Stimulated activated CD4-positive, alpha-beta T cell treated with anti-CD3 and anti-CD28 coated beads, TNF-alpha, amount 100 ng/mL, for 1 hour (primary cell): ENCODE measurements at places on chromosomes 5 and 9.
A peak's percentile ranks its signal among the peaks of the same experiment; 100 is the strongest.

DNA sequence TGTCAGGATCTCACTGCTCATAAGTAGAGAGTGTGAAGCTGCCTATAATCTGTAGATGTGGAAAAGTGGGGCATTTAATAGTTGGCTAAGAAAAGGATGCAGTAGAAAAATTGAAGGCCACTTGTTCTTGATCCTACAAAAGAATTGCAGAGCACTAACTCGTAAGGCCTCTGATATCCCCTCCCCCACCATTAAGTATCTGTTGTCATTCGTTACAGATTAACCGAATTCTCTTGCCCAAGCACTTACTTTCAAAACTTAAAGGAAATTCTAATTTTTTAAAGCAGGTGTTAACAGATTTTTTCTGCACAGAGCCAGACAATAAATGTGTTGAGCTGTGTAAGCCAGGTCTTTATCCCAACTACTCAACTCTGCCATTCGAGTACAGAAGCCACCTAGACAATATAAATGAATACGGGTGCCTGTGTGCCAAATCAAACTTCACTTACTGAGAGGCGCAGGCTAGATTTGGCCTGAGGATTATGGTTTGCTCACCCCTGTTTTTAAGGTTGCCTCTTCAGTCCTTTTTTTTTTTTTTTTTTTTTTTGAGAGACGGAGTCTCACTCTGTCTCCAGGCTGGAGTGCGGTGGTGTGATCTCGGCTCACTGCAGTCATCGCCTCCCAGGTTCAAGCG is 234.8 kb downstream of the RFK start:
- no peak for DNase-seq

- peak; percentile 14 for DNase-seq
These were observed 34.6 kb downstream of the SPARC start for GRCh38 chr5:151651997-151652645.

GRCh38 chr9:99134893-99135341 is 30.0 kb downstream of the TGFBR1 start:
- no peak for DNase-seq

- no peak for DNase-seq
These were observed 35.3 kb upstream of the PLPP1 start for GRCh38 chr5:55570026-55570425.

- DNase-seq, result no peak
These were observed 43.7 kb downstream of the FBXO38 start for GRCh38 chr5:148427370-148428042.
